ENCODE measurements at places on chromosomes 4 and X.
A peak's percentile ranks its signal among the peaks of the same experiment; 100 is the strongest.

DNA sequence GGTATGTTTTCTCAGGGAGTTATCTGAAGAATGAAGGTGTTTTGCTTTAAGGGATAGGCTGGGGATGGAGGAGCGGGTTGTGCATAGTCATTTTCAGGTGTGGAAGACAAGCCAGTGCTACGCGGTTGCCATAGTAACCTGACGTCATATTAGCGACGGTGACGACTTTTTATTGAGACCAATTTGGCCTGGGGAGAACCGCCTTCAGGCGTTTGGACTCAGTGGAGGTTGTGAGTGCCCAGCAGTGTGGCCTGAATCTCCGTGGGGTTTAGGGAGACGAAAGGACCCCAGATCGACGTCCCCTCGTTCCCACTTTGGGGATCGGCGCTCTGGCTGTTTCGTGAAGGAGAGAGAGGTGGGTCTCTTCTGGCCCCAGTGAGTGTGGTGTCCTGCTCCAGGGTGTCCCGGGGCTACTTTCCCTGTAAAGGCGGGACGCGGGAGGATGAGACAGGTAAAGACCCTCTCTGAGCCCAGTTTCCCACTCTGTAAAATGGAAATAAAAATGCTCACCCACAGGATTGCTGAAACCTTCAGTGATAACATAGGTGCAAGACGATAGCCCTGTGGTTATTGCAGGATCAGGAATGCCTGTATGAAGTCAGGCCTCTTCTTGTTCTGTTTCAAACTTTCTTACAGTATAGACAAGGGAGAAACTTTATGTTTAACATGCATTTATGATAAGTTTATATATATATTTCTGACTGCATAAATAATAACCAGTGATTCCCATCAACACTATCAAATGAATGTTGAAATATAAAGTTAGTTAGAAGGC lies 48.6 kb downstream of the GPRASP3 start:
- DNase-seq, result peak; percentile 94

GRCh38 chrX:39891781-39892180 lies 206.0 kb downstream of the BCOR start:
- no peak for DNase-seq

GRCh38 chrX:107775000-107775733 lies 420 bp downstream of the TSC22D3 start:
- DNase-seq, result no peak

- no peak for DNase-seq
These were observed 24.9 kb upstream of the HGFAC start for GRCh38 chr4:3416821-3417221.

DNA sequence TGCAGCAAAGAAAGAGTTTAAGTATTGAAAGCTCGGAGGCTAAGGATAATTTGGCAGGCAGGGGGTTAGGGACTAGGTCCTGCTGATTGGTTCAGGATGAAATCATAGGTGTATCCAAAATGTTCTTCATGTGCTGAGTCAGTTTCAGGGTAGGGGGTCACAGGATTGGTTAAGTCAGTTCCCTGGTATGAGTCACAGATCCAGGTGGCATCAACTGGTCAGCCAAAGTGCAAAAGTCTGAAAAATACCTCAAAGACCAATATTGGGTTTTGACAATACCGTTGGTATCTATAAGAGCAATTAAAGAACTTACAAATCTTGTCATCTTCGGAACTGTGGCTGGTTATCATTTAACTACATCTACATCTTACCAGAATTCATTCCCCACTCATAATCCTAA lies 25.6 kb upstream of the PRDM8 start:
- DNase-seq, result no peak

DNA sequence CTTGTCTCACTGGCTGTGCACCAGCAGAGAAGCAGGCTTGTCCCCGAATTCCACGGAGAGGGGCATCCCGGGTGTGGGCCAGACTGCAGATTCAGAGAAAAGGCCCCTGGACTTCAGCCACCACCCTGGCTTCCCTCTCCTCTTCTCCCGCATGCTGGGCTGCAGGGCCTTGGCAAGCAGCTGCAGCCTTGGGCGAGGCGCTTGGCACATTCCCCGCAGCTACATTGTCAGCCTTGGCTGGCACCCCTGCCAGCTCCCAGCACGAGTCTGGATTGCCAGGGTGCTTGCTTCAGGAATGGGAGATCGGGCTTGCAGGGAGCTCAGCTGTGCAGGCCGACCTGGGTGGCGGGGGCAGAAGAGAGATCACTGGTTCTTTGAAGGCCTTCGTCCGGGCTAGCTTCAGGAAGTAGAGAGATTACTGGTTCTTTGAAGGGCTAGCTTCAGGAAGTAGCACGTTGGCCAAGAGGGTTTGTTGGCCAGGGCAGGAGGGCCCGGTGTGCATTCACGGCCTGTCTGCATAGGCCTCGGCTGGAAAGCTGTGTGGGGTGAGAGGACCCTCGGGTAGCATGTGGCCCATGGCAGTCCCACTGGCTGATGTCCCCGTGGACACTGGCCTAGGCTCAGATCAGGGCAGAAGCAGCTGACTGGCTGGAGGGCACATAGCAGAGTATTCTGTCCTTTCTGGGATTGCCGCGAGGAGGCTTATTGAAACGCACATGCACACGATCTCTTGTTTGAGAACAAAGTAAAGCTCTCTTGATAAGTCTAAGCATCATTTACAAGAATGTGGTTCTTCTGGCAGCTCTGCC lies 2.7 kb downstream of the ABCD1 start:
- no peak for DNase-seq

- DNase-seq, result no peak
These were observed 55.7 kb upstream of the ATOH1 start for GRCh38 chr4:93772858-93773257.

- DNase-seq, result no peak
These were observed 214.6 kb upstream of the MAB21L2 start for GRCh38 chr4:150367326-150367725.

DNA sequence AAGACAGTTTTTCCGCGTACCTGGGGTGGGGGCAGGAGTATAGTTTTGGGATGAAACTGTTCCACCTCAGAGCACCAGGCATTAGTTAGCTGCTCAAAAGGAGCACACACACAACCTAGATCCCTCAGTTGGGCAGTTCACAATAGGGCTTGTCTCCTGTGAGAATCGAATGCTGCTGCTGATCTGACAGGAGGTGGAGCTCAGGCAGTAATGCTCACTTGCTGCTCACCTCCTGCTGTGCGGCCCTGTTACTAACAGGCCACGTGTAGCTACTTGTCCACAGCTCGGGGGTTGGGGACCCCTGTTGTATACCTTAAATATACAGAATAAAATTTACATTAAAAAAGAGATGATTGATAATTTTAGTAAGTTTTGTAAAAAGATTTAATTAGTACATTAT lies 191.5 kb downstream of the SLC7A11 start:
- no peak for DNase-seq

DNA sequence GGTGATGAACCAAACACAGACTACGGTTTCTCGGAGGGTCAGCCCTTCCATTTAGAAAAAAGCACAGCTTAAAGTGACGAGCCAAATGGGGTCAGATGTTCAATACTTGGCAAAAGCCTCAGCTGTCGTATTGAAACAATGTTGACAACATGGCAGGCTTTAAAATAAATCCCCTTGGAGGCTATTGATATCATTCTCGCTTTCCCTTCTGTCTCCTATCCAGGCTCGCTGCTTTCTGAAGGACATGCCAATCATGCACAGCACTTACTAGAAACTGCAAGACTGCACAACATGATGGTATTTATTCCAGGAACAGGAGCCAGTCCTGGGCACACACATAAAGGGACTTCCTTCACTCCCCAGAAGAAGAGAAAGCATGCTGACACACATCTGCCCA lies 137.9 kb downstream of the SLC7A11 start:
- DNase-seq, result no peak

DNA sequence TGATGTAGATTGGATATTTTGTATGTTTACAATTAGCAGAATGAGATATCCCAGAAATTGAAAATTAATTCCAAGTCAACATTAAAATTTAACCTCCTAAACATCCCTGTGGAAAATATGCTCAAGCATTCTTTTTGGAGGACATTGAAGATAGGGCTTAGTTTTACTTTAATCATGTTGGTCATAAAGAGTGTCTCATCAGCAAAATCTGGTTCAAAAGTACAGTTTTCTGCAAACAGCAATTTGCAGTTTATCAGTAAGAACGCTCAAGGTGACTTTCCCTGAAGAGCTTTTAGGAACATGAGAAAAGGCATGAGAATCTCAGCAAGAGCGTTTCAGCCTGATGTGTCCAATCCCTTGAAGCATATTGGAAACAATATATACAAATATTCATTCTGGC lies 889.8 kb downstream of the CENPC start:
- no peak for DNase-seq

DNA sequence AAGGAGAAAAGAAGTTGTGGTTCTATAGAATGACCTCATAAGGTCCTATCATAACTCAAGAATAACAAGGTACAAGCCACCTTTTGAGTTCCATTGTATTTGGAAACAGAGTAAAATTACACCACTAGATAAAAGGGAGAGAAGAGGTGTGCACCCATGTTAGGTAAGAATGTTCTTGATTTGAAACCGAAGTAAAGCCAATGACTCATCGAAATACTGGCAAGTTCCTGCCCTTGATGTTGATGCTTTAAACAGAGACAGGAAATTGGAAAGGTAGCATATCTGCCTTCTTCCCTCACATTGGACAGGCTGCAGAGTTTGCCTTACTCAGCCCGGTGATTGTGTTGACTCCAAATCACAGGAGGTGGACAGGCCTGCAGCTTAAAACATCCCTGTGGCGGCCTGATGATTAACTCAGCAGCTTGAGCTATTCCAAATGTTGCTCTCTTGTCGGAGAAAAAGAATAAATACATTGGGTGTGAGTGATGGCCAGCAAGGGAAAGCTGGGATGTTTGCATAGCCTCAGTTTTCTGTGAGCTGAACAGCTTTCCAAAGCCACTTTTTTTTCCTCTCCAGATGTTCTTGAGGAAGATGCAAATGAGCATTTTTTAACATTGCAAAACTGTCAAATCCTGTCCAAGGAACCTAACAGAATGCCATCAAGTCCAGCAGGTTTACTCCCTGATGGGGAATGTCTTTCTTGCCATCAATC lies 321.1 kb downstream of the NKX6-1 start:
- no peak for DNase-seq

- DNase-seq, result no peak
These were observed 100.7 kb upstream of the GRPR start for GRCh38 chrX:16022580-16023200.

- DNase-seq, result no peak
These were observed 28.7 kb upstream of the AFAP1 start for GRCh38 chr4:7968262-7968896.

- no peak for DNase-seq
These were observed 1808.9 kb upstream of the TENM3 start for GRCh38 chr4:180434131-180434895.

DNA sequence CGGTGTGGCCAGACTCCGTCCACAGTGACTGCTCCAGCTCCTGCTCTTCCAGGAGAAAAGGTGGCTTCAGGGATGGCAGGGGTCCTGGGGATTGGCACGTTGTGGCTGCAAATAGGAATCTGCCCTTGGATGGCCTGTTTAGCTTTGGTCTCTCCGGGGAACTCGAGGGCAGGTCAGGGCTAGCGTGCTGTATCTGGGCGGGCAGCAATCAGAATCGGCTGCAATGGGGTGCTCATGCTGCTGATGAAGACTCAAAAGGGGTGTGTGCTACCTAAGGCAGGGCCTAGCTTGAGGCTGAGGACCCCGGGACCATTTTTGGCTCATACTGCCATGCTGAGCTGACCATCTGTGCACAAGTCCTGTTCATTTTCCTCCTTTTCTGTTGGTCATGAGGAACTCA lies 51.3 kb downstream of the RGS12 start:
- no peak for DNase-seq

- no peak for DNase-seq
These were observed 814.8 kb upstream of the GRID2 start for GRCh38 chr4:91488946-91489345.

- DNase-seq, result no peak
These were observed 157.3 kb downstream of the RRAGB start for GRCh38 chrX:55874807-55875206.

DNA sequence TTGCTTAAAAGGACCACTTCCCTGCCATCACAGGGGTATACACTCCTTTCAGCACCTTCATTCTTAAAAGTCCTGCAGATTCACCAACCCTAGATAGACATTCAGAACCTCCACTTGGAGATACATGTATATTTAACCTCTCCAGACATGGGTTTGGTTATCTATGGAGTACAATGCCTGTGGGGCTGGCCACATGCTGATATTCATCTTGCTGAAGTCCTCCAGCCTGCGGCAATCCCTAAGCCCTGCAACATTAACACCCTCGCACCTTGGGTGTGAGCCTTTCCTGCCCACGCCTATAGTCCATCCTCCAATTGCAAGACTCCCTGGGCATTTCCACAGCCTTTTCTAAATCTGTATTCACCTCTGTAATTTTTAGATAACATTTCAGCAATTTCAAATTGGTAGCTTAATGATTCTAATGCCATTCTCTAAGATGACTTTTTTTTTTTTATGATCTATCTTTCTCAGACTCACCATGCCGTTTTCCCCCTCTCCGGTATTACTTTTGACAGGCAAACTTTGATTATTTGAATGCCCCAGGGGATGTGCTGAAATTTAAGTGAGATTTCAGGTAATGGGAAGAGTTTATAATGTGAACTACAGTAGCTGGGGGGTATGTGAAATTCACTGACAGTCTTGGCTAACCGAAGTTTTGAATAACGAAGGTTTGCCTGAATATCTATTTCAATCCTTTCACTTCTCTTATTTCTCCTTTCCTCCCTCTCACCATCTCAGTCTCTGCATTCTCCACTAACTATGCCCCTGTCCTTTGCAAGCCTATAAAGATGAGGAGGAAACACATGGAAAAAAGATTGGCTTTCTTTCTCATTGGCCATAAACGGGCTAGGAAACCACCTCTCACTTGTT lies 24.1 kb downstream of the CCDC149 start:
- no peak for DNase-seq

- no peak for DNase-seq
These were observed 59.8 kb downstream of the ANOS1 start for GRCh38 chrX:8672176-8672575.

DNA sequence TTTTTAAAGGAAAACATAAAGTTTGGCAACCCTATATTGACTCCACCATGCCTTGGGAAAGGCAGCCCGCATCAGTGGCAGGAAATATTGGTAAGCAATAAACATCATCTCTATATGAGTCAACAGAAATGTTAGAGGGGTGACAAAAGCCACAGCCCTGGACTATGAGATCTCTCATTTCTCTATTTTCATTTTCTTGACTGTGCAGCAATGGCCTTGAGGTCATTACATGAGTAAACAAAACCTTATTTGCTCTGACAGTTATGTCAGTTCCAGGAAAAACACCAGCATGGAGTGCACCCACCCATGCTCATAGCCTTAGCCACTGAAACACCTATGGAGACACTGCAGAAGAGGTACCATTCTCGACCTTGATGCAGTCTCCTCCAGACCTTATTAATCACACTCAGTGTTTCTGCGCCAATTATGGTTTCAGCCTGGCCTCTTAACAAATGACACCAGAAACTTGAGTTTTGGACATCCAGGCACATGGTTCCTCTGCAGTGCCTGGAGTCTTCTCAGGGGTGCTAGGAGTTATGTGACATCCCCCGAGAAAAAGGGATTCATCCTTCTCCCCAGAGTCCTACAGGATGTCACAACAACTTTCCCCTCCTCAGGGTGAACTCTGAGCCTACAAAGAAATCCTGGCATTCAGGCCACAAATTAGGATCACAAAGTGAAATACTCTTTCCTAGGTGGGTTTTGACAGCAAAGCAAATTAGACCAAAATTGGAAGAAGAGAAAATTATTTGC lies 16.0 kb upstream of the HPGD start:
- no peak for DNase-seq

- DNase-seq, result no peak
These were observed 684.9 kb downstream of the TRAM1L1 start for GRCh38 chr4:116400480-116400879.

All from hematopoietic multipotent progenitor cell treated with erythropoietin and hydrocortisone succinate and interleukin-3 and kit ligand, for 17 days (in vitro differentiated cells).